ENCODE measurements at places on chromosomes 2 and 18. TPM values are rescaled to one million over a fixed set of nuclear protein-coding genes. Genes with fewer than 3 reads are reported as not detected.

GRCh38 chr2:168895771-168896170 is 5.3 kb upstream of the G6PC2 start:
- no peak for DNase-seq

- DNase-seq = no peak
These were observed 11.4 kb downstream of the CHMP1B start for GRCh38 chr18:11862468-11863137.

DNA sequence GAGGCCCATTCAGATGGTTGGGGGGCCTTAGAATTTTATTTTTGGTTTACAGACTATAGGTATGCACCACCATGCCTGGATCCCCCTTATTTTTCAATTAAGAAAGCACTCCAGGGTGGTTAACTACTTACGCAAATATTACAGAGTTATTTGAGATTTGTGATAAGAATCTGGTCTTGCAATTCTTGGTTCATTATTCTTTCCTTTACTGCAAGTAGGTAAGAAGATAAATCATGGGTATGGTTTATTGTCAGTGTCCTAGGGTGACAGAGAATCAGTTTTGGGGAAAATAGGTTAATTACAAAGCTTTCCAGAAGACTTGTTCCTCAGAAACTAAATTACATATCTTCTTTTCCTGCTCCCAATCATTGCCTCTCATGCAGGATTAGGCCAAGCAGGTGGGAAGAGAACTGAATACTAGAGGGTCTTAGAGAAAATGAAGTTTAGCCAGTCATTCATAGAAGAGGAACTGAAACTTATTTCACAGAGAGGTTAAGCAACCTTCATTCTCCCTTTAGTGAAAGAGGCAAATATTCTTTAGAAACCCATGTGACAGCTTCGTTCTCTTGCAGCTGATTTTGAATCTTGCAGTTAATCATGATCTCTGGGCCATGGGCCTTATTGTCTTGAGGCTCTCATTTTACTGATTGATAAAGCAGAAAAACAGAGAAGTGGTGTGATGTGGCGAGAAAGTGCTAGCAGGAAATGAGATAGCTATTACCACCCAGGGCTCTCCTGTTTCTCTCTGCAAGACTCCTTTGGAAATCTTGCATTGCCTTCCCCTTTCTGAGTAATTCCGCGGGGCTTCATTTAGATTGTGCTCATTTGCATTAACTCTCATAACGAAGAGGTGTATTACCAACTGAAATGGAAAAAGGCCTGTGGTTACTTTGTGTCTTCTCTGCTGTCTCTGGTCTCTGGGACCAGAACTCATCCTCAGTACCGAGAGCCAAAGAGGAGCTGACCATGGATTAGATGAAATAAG is 44.8 kb upstream of the ARHGAP25 start:
- peak; percentile 73 for DNase-seq

Gene RESP18
- not detected for polyA plus RNA-seq

GRCh38 chr2:72414137-72414760 is 266.6 kb upstream of the CYP26B1 start:
- no peak for DNase-seq
